DMS153 (cell line): ENCODE measurements at places on chromosomes 12 and 14.

- no peak for DNase-seq
Measured at GRCh38 chr12:56007564-56008559, 10.8 kb downstream of the SUOX start.

GRCh38 chr14:77965919-77966435 lies 166.1 kb downstream of the ADCK1 start:
- DNase-seq, result peak; percentile 39

DNA sequence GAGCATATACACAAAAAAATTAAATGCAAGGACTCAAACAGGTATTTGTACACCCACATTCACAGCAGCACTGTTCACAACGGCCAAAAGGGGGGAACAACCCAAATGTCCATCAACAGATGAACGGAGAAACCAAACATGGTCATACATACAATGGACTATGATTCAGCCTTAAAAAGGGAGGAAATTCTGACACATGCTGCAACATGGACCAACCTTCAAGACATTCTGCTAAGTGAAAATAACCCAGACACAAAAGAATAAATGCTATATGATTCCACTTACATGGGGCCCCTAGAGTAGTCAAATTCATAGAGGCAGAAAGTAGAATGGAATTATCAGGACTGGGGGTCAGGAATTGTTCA lies 29.5 kb downstream of the ACTN1 start:
- DNase-seq, result no peak

DNA sequence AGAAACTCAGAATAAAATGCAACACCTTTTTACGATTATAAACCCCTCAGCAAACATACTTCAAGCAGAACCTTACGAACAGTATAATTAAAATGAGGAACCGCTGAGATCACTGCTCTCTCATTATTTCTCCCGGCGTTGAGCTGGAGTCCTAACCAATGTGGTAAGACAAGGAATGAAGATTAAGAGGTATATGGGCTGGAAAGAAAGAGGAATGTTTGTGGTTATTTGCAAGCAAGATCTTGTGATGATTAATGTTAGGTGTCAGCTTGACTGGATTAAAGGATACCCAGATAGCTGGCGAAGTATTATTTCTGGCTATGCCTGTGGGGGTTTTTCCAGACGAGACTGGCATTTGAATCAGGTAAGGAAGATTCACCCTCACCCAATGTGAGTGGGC lies 10.3 kb upstream of the ZNF84 start:
- DNase-seq, result no peak

DNA sequence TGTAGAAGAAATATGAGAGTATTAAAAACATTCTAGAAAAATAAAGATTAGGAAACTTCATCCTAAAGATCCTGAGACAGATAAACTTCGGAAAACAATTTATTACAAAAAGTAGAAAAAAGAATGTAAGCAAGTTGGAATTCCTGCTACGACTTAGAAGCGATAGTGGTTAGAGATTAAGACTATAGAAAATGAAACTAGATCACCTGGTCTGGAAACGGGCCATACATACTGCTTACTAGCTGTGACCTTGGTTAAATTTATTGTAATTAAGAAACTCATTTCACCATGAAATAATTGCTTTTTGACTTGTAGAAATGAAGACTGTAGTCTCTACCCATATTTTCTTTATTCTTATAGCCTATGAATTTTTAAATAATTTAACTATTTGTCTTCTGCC lies 614.1 kb downstream of the SLC16A7 start:
- DNase-seq, result no peak

GRCh38 chr14:21589317-21589716 lies 9.4 kb upstream of the OR10G3 start:
- DNase-seq, result no peak

- no peak for DNase-seq
Measured at GRCh38 chr14:35240231-35240630, 52.0 kb upstream of the PSMA6 start.

DNA sequence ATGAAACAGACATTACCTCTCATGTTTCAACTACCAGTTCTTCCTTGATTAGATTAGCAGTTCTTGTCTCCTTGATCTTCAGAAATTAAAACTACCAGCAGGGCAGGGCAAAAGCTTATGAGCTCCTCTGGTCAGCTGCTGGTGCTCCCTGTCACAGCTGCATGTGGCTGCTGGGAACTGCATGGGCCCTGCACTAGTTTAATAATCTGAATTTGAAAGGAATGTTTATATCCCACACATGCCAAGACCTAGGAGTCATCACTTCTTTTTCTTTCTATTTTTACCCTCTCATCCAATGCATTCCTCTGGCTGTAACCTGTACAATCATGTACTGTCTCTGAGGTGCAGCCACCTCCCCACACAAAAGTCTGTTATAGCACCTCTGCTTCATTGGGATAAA lies 73.9 kb downstream of the ARMH4 start:
- DNase-seq, result no peak

GRCh38 chr14:32694795-32695449 lies 243.8 kb upstream of the NPAS3 start:
- peak; percentile 73 for DNase-seq

- DNase-seq, result no peak
Measured at GRCh38 chr12:122740351-122740750, 9.7 kb upstream of the HCAR1 start.

DNA sequence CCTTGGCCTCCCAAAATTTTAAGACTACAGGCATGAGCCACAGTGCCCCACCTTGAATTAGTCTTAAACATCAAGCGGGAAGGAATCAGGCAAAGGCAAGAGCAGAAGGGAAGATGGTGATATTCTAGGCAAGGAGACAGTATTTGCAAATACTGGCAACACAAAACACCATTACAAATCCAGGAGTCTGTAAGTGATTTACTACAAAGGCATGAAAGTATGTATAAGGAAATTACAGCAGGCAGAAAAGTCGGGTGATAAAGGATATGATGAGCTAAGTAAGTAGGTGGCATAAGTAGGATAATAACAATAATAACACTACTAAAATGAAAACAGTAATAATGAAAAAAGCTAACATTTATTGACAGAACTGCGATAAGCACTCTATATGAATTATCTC lies 28.5 kb downstream of the FMNL3 start:
- no peak for DNase-seq

- DNase-seq, result no peak
Measured at GRCh38 chr12:98741196-98741555, 96.1 kb downstream of the APAF1 start.

DNA sequence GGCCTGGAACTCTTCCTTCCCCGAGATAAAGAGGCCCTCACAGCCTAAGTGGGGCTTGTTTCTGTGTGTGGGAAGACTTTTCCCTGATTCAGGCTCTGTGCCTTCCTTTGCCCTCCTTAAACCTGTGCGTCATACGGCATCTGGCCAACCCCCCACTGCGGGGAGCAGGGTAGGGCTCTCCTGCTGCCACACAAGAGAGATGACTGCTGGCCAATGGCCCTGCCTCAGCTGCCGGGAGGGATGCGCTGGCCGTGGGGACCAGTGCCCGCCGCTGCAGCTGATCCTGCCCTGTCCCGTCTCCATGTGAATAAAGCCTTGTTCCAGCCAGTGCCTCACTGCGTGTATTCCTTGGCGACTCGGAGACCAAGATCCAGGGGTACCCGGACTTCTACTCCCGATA lies 42.5 kb upstream of the BEGAIN start:
- no peak for DNase-seq

DNA sequence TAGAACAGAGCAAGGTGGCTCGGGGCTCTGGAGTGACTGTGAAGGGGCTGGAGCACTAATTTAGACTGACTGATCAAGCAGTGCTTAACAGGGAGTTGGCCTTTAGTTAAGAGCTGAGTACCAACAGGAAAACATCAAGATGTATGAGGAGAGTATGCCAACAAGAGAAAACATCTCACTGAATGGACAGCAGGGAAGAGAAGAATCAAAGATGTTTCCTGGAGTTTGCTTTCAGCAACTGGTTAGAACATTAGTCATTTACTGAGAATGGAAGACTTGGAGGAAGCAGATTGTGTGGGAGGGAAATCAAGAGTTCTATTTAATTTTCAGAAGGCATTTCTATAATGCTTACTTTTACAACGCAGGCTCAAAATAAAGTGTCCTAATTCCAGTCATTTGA lies 259.3 kb downstream of the ADAMTS20 start:
- DNase-seq, result no peak

DNA sequence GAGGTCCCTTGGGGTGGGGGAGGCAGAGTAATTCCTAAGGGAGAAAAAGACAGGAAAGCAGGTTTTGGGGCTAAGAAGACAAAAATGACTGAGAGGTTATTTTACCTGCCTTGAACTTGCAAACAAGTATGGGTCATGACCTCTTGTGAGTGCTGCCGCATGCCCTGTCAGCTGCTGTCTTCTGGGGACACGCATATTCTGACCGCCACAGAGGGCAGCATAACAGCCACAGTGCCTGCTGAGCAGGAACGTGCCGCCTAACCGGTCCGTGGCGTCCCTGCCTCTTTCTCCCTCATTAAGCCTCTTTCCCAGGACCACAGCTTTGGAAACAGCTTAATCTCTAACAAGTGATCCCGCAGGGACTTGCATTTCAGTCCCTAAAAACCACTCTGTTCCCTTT lies 51.3 kb upstream of the KCNA1 start:
- DNase-seq, result no peak

- DNase-seq, result no peak
Measured at GRCh38 chr14:49895480-49895879, 2.6 kb downstream of the ARF6 start.

GRCh38 chr12:38691164-38691563 lies 214.2 kb downstream of the CPNE8 start:
- DNase-seq, result no peak

DNA sequence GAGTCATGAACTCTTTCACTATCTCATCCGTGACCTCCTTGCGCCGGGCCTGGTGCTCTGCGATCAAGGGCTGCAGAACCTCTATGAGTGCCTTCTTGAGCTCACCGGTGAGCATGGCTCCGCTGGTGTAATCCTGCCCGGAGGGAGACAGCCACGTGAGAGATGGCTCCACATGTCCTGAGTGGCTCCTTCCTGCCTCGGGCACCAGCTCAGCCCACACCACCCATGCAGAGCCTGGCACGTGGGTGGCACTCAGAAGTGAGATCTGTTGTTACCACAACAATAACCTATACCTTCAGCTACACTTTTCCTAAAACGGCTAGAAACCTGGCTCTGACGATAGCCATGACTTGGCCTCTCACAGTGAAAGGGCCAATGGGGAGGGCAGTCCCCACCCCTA lies 11.8 kb downstream of the SLC25A47 start:
- DNase-seq, result no peak

- no peak for DNase-seq
Measured at GRCh38 chr14:71985538-71986189, 53.4 kb downstream of the RGS6 start.

GRCh38 chr12:9751204-9752144 lies 9.2 kb downstream of the CD69 start:
- DNase-seq, result no peak

GRCh38 chr12:129049917-129050316 lies 196.6 kb downstream of the GLT1D1 start:
- DNase-seq, result no peak

DNA sequence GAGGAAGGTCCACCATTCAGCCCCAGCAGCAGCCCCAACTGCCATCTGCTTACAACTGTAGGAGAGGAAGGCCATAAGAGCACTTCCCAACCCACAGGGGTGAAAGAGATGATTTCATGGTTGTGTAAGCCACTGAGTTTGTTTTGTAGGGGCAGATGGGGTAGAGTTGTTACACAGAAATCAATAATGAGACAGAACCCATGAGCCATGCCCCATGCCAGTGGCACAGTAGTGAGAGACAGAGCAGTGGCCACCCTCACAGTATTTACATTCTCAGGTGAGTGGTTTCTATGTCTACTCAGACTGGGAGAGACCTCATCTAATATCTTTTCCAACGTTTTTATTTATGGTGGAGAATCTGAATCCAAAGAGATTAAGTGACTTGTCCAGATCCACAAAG lies 68.6 kb downstream of the NUAK1 start:
- no peak for DNase-seq

GRCh38 chr12:15322164-15323061 lies at the start of gene PTPRO:
PTPRO (plus strand) TSS chr12:15322508.
- peak; percentile 3 for DNase-seq

DNA sequence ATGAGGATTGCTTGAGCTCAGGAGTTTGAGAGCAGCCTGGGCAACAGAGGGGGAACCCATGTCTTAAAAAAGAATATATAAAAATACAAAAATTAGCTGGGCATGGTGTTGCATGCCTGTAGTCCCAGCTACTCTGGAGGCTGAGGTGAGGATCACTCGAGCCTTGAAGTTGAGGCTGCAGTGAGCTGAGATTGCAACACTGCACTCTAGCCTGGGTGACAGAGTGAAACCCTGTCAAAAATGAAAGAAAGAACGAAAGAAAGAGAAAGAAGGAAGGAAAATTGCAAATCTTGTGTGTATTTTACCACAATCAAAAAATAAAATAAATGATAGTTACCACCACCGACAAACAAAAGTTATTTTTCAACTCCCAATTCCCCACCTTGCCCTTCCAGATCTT lies 45.3 kb downstream of the SPRING1 start:
- no peak for DNase-seq

- no peak for DNase-seq
Measured at GRCh38 chr12:127041985-127042625, 1224.9 kb upstream of the TMEM132C start.

DNA sequence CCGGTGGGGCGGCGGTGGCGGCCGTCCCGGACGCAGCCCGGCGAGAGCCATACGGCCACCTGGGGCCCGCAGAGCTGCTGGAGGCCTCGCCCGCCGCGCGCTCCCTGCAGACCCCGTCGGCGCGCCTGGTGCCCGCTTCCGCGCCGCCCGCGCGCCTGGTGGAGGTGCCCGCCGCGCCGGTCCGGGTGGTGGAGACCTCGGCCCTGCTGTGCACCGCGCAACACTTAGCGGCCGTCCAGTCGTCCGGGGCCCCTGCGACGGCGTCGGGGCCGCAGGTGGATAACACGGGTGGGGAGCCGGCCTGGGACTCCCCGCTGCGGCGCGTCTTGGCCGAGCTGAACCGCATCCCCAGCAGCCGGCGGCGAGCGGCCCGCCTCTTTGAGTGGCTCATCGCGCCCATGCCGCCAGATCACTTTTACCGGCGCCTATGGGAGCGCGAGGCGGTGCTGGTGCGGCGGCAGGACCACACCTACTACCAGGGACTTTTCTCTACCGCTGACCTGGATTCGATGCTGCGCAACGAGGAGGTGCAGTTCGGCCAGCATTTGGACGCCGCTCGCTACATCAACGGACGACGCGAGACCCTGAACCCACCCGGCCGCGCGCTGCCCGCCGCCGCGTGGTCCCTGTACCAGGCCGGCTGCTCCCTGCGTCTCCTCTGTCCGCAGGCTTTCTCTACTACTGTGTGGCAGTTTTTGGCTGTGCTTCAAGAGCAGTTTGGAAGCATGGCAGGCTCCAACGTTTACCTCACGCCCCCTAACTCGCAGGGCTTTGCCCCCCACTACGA lies 716 bp downstream of the RIOX1 start:
- peak; percentile 24 for DNase-seq

GRCh38 chr14:24162093-24162492 lies 1.0 kb downstream of the IRF9 start:
- DNase-seq, result no peak

- DNase-seq, result no peak
Measured at GRCh38 chr14:53493320-53493719, 340.2 kb upstream of the DDHD1 start.

GRCh38 chr12:12999959-13000615 lies at the start of gene HEBP1:
HEBP1 (minus strand) TSS chr12:13000265; CDS start chr12:13000114, 151 bp downstream.
- peak; percentile 65 for DNase-seq
